ENCODE measurements at places on chromosomes 5 and 9.

DNA sequence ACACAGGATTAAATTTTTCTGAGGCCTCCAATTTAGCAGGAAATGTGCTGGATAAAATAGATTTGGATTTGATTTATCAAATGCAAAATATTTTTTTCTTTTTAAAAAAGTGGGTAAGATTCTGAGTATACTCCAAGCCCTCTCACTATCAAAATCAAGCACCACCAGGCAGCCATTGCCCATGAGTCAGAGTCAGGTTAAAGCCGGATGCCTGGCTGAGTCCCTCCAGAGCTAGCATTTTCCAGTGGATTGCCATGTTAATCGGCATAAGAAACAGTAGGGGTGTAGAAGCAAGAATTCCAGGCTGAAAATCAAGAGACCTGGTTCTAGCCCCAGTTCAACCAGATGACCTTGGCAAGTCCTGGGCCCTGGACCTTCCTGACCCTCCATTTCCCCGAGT lies 85.3 kb downstream of the FAM114A2 start:
- no peak for DNase-seq

GRCh38 chr5:103010168-103010567 lies 109.8 kb downstream of the GIN1 start:
- DNase-seq = no peak

GRCh38 chr5:134846641-134846960 lies 833 bp downstream of the C5orf24 start:
- DNase-seq = no peak

- DNase-seq = no peak
Measured at GRCh38 chr9:129030191-129030590, 2.1 kb upstream of the SH3GLB2 start.

GRCh38 chr9:36328798-36329411 lies 70.7 kb upstream of the GNE start:
- no peak for DNase-seq

All from cortex of kidney (tissue), 1 donor.